ENCODE measurements at places on chromosomes 16 and 17.

- no peak for DNase-seq
Measured at GRCh38 chr16:16924613-16925012, 545.7 kb downstream of the NPIPA7 start.

GRCh38 chr17:17112628-17113200 lies 70.5 kb downstream of the MPRIP start:
- DNase-seq = no peak

- DNase-seq = peak; percentile 60
Measured at GRCh38 chr16:4373909-4374742, 2.5 kb downstream of the VASN start.

DNA sequence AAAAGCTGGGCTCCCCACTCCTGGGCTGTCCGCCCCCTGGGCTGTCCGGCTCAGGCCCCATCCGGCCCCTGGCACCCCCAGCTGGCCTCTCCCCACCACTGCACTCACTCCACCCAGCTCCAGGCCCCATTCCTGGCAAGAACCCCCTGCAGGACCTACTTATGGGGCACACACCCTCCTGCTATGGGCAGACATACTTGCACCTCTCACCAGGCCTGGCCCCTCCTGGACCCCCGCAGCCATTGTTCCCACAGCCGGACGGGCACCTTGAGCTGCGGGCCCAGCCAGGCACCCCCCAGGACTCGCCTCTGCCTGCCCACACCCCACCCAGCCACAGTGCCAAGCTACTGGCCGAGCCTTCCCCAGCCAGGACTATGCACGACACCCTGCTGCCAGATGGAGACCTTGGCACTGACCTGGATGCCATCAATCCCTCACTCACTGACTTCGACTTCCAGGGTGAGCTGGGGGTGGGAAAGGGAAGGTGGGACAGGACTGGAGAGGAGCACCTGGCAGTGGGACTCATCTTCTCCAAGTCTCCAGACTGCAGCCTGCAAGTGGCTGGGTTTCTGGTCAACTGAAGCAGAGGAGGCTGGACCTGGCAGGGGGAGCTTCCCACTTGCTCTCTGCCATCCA lies 17.6 kb downstream of the UNC119 start:
- DNase-seq = no peak
